Stimulated activated CD4-positive, alpha-beta T cell treated with anti-CD3 and anti-CD28 coated beads, Interleukin-15, amount 100 ng/mL, for 48 hours (primary cell): ENCODE measurements at places on chromosomes 1 and 21.

DNA sequence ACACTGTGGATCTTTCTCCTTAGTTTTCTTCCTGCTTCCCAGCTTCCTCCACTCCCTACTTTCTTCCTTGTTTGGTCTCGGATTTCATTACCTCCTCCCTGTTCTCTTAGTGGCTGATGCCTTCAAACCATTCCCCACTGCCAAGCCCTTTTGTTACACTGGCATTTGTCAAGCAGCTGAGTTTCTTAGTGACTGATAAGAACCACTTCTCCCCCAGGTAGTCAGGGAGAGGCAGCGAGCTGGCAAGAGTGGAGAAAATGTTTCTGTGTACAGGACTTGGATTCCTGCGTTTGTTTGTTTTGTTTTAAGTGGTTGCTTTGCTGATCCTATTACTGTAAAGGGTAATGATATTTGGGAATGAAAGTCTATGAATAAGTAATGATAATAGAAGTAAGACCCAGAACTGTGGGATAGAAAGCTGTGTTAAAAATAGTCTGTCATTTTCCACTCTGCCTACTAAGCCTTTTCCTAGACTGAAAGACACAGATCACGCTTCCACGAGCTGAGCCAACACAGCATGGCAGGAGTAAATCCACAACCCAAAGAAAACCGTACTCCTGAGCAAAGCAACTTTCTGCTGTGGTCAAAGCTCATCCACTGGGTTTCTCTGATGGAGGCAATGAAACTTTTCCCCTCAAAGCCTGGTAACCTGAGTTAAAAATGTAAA, 10.1 kb upstream of the SERTAD4 start:
- no peak for DNase-seq

- no peak for DNase-seq
Measured at GRCh38 chr1:203038217-203038741, 12.0 kb downstream of the PPFIA4 start.

GRCh38 chr1:56304975-56305374, 274.4 kb downstream of the PLPP3 start:
- no peak for DNase-seq

DNA sequence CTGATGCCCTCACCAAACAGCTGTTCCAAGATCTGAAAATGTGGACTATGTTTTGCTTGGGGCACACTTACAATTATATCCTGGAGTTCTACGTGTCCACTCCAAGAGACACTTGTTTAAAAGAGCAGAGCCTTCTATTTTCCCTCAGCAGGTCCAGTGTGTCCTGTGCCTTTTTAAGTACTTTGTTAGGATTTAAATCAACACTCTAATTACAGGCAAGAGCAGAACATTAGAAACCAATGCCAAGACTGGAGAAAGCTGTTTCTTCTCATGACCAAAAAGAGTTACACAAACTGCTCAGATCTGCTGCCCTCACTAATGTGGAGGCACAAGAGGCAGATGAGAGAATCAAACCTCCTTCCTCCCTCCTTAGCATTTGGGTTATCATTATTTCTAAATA, 452.9 kb downstream of the LMO4 start:
- DNase-seq, result no peak

DNA sequence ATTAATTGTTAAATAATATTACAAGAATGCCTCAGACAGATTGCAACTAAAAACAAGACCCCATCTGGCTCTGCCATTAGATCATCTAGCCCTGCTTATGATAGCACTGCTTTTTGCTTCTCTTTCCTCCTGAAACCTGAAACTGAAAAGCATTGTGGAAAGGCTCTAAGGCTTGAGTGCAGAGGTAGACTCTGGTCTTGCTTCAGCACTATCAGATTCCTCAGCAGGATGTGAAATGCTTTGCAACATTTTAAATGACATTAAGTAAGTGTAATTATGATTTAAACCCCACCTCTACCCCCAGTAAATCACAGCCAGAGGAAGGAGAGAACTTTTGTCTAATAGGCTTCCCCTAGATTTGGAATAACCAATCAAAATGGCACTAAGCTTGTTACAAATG, 32.9 kb downstream of the PHC2 start:
- no peak for DNase-seq

DNA sequence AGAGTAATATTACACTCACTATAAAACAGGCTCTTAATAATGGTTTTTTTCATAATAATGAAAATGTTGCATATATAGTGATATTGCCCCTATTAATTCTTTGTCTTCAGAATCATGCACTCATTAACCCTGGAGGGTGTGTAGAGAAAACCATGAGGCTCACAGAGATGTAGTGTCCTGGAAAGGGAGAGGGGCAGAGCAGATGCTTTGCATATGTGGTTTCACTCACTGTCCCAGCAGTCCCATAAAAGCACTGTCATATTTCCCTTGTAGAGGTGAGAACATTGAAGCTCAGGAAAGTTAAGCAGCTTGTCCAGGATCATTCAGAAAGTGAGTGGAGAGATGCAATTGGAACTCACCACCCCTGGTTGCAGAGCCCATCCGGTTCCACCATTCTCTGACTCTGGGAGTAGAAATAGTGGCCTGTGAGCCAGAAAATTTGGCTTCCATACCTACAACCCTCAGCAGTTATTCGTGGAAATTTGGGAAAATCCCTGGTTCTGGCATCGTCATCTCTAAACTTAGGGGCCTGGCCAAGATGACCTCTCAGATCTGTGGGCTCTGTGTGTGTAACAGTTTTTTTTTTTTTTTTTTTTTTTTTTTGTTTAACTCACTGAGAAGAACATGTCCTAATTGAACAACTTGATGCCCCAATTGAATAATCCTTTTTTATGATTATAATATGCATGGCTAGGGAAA, 86.4 kb downstream of the RGL1 start:
- no peak for DNase-seq

GRCh38 chr1:58575551-58576324, 1.3 kb downstream of the TACSTD2 start:
- no peak for DNase-seq

- DNase-seq, result no peak
Measured at GRCh38 chr1:229769809-229770208, 143.8 kb downstream of the URB2 start.

GRCh38 chr1:2443277-2444137, 31.1 kb upstream of the PEX10 start:
- peak; percentile 14 for DNase-seq

DNA sequence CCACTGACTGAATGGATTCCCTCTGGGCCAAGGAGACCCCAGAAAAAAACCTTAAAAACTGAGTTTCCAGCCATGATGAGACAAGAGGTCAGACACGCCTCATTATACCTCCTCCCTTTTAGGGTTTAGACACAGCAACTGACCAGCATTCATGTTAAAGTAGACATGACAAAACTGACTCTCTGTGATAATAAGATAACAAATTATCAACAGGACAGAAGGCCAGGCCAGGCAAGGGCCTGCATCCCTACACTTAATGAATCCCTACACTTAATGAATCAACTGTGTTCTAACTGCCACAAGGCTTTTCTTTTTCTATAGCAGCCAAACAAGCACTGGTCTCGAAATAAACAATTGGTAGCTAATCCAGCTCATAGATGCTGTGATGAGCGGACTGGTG, 33.3 kb upstream of the FAM89A start:
- no peak for DNase-seq

- no peak for DNase-seq
Measured at GRCh38 chr1:111419037-111419436, 8.5 kb downstream of the OVGP1 start.

DNA sequence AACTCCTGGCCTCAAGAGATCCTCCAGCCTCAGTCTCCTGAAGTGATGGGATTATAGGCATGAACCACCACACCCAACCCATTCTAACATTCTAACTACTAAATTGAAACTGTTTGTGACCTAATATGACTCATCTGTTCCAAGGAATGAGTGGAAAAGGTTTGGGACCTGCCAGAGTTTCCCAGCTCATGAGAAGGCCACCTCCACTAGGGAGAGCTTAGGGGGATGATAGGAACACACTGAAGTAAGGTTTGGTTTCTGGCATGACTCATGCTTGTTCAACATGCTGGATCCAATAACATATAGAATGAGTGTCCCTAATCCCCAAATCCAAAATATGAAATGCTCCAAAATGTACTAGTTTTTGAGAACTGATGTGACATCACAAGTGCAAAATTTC, 18.9 kb upstream of the SCAF4 start:
- DNase-seq, result no peak

DNA sequence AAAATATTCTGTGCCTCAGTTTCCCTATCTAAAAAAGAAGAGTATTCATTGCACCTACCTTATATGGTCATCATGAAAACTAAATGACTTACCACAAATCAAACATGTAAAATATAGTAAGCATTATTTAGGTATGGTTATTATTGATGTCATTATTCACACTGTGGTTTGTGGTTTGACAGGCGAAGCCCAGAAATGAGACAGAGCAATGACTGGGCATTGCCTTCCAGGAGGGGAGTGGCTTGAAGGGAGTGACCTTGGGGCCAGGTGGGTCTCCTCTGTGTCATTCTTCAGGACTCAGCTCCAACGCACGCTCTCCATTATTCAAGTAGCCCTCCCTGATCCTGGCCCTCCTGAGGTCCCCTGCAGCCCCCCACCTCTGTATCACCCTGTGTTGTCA, 133.7 kb downstream of the DMRTA2 start:
- no peak for DNase-seq

GRCh38 chr21:31293986-31294385, 50.1 kb downstream of the TIAM1 start:
- DNase-seq, result peak; percentile 64

GRCh38 chr1:172719066-172719627, 60.2 kb downstream of the FASLG start:
- DNase-seq, result no peak

- no peak for DNase-seq
Measured at GRCh38 chr1:236691348-236691747, 5.0 kb downstream of the ACTN2 start.

- no peak for DNase-seq
Measured at GRCh38 chr1:89807983-89808382, 12.8 kb upstream of the LRRC8D start.

- no peak for DNase-seq
Measured at GRCh38 chr1:210565306-210565705, 236.6 kb downstream of the HHAT start.

DNA sequence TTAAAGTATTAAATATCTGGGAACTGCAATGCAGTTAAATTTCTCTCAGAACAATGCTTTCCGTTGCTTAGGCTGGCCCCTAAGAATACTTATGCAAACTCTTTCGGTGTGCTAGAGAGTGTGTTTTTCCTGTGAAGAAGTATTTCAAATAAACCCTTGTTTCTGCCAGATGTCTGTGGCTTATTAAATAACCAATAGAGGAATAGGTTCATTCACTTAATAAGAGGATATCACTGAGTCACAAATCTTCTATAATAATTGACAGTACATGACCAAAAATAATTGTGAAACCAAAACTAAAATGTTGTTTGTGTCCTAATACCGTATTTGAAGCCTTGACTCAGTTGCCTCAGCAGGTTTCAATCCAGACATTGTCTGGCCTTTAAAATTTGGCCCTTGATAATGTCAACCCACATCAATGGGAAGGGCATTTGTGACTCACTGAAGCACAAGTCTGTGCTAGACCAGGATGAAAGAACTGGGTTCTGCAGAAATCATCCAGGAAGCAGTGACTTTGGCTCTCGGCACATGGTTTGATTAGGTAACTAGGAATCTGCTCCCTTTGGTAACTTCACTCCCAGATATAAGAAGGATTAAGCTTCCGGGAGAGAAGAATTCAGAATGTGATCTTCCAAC, 104.2 kb upstream of the BARHL2 start:
- no peak for DNase-seq

GRCh38 chr1:10339815-10340214, 59.0 kb upstream of the PGD start:
- no peak for DNase-seq

GRCh38 chr21:33059380-33059841, 10.5 kb upstream of the OLIG1 start:
- DNase-seq, result no peak

GRCh38 chr1:89200663-89201062, 1.9 kb upstream of the GBP4 start:
- DNase-seq, result no peak

- DNase-seq, result no peak
Measured at GRCh38 chr1:188463919-188464318, 1635.2 kb downstream of the PLA2G4A start.

- DNase-seq, result no peak
Measured at GRCh38 chr1:3788756-3789420, 7.4 kb downstream of the LRRC47 start.

DNA sequence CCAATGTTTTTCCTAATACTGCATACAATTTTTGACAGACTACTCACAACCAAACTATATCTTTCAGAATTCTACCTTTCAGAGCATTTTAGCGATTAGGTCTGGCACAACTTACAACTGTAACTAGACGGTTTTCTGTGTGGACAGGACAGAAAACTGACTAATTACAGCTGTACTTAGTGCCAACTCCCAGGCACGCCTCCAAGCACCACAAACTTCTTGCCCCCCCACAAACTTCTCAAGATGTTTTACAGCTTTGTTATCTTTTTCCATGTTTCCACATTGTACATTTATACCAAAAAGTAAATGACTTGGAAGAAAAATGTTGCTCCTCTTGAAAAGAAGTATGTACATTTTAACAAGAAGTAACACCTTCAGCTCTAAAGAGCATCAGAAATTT, 13.8 kb downstream of the LYST start:
- DNase-seq, result no peak

- peak; percentile 27 for DNase-seq
Measured at GRCh38 chr1:224182057-224182865, 779 bp upstream of the DEGS1 start.

- DNase-seq, result no peak
Measured at GRCh38 chr21:18058731-18059398, 185.8 kb upstream of the CHODL start.

DNA sequence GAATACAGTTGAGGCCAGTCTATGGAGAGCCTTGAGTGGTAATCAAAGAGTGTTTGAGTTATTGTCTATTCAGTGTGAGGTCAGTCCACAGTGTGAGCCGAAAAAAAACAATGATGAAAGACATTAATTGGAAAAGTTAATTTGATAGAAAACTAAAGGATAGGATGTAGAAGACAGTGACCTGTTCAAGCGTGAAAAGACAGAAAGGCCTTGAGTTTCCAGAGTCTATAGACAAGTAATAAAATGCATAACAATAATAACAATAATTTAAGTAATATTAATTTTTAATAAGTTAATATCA, 90.4 kb downstream of the SLC30A10 start:
- DNase-seq, result no peak

DNA sequence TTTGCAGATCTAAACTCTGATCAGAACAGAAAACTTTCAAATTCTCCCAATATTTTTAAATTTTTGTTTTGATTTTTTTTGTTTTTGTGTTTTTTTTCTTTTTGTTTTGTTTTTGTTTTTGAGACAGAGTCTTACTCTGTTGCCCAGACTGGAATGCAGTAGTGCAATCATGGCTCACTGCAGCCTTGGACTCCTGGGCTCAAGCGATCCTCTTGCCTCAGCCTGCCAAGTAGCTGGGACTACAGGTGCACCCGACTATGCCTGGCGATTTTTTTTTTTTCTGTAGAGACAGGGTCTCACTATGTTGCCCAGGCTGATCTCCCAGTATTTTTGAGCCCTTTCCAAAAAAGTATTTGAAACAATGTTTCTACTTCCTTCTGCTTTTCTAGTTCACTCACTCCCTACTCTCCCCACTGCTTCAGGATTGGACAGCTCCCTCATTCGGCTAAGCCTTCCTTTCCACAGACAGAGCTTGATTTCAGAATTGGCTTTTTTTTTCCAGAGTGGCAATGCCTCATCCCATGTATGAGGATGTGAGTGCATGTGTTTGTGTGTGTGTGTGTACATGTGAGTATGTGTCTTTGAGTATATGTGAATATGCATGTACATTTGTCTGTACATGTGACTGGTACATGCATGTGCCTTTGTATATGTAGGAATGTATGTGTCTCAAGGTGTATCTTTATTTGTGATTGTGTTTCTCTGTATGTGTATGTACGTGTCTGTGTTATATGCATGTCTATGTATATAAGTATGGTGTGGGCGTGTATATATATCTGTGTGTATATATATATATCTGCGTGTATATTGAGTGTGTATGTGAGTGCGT, 11.9 kb downstream of the LHX4 start:
- DNase-seq, result no peak
